Activated CD4-positive, alpha-beta T cell treated with anti-CD3 and anti-CD28 coated beads, Interleukin-2, amount 10 ng/mL, durations not matched to agents 7 days and 5 days (primary cell): ENCODE measurements at places on chromosomes 11 and 22. TPM values are rescaled to one million over a fixed set of nuclear protein-coding genes. Genes with fewer than 3 reads are reported as not detected.

RNF215 gene
- 9.8 TPM for total RNA-seq

CAPN5 gene
- total RNA-seq = 0.89 TPM

PNPLA3 gene
- not detected for total RNA-seq

NKAPD1 gene
- 25.3 TPM for total RNA-seq

RFPL2 gene
- total RNA-seq = not detected

OR5M11 gene
- not detected for total RNA-seq

PAFAH1B2 gene
- 48.4 TPM for total RNA-seq

FGF3 gene
- not detected for total RNA-seq

SPDYC gene
- not detected for total RNA-seq

HBE1 gene
- total RNA-seq = not detected

KRTAP5-11 gene
- total RNA-seq = not detected

ZC3H12C gene
- 0.50 TPM for total RNA-seq

APOBEC3H gene
- 54.3 TPM for total RNA-seq

APOA4 gene
- total RNA-seq = not detected

BTG4 gene
- total RNA-seq = not detected

RCE1 gene
- total RNA-seq = 23.7 TPM

NUDT22 gene
- 82.1 TPM for total RNA-seq

SEPTIN3 gene
- total RNA-seq = 1.4 TPM

LMO2 gene
- total RNA-seq = not detected

CATSPER1 gene
- total RNA-seq = not detected

RASL10A gene
- total RNA-seq = 0.37 TPM

OTOG gene
- not detected for total RNA-seq

YPEL4 gene
- total RNA-seq = 0.17 TPM

TMEM135 gene
- 33.1 TPM for total RNA-seq

GLB1L2 gene
- total RNA-seq = 2.4 TPM

SMTNL1 gene
- not detected for total RNA-seq

ZNF280A gene
- total RNA-seq = not detected
